ENCODE measurements at places on chromosomes 2 and 18.

- no peak for DNase-seq
Observed at GRCh38 chr2:100969998-100970397, 32.1 kb upstream of the RPL31 start.

- DNase-seq = no peak
Observed at GRCh38 chr18:50111398-50111797, 83.5 kb downstream of the MYO5B start.

DNA sequence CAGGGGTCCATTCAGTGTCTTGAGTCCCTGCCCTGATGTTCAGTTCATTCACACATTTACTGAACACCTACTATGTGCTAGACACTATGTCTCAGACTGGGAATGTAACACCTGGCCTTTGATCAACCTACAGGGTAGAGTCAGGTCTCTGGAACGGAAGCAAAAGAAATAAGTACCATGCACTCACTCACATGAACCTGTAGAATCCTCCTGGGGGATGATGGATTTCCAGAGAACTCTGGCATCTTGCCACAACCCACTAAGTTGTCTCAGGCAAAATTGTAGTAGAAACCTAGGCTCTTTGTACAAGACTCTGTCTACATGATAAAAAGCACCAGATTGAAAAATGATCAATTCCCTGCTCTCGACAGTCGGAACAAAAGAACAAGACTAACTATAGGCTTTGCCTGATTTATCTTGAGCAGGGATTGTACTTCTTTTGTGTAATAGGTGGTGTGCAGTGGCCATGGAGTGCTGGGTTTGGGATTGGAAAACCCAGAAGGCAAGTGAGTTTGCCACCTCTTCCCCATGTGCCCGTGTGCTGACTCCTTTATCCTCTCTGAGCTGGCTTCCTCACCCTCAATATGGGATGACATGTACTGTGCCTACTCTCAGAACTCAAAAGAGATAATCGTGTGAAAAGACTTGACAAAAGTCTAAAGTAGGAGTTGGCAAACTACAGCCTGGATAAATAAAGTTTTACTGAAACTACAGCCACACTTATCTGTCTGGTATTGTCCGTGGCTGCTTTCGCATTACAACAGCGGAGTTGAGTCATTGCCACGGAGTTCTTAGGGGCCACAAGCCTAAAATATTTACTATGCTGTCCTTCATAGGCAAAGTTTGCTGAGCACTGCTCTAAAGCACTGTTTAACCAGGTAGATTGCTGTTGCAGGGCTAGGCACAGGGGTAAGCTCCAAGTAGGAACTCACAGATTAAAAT, 4.4 kb downstream of the CAPN14 start:
- no peak for DNase-seq

GRCh38 chr2:188383158-188383557, 91.5 kb downstream of the GULP1 start:
- no peak for DNase-seq

- no peak for DNase-seq
Observed at GRCh38 chr2:30403592-30404312, 43.3 kb upstream of the LCLAT1 start.

DNA sequence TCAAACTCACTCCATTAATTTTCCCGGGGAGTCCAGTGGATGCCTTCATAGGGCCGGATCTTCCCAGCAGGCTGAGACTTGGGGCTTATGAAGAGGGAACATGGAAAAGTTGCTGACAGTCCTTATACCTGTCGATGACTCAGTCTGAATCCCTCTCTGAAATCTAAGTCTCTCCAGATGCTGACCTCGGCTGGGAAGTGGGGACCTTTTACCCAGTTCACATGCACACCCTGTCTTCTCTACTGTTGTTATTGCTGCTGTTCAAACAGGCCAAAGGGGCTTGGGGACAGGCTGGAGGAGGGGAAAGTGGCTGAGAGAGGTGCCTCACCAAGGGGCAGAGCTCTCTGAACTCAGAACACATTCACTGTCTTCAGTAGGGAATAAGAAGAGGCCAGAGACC, 4.1 kb upstream of the TNP1 start:
- DNase-seq = no peak

DNA sequence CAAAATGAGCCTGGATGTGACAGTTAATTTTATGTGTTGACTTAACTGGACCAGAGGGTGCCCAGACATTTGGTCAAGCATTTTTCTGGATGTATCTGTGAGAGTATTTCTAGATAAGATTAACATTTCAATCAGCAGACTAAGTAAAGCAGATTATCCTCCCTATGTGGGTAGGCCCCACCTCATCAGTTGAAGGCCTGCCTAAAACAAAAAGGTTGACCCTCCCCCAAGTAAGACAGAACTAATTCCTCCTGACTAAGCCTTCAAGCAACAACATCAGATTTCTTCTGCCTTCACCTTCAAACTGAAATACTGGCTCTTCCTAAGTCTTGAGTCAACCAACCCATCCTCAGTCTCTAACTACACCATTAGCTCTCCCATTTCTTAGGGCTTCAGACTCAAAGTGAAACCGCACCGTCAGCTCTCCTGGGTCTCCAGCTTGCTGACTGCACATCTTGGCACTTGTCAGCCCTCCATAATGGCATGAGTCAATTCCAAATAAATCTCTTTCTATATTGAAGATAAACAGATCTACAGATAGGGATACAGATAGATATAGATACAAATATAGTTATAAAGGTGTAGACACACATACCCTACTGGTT, 47.9 kb downstream of the MEMO1 start:
- no peak for DNase-seq

- peak; percentile 45 for DNase-seq
Observed at GRCh38 chr2:182642328-182642727, 73.7 kb upstream of the DNAJC10 start.

Measured in inflammatory macrophage treated with lipopolysaccharide for 1 hour (primary cell).